Hepatic stellate cell (primary cell): ENCODE measurements at places on chromosomes 2 and 18.

- no peak for DNase-seq
Measured at GRCh38 chr2:203492965-203493364, 42.1 kb downstream of the RAPH1 start.

DNA sequence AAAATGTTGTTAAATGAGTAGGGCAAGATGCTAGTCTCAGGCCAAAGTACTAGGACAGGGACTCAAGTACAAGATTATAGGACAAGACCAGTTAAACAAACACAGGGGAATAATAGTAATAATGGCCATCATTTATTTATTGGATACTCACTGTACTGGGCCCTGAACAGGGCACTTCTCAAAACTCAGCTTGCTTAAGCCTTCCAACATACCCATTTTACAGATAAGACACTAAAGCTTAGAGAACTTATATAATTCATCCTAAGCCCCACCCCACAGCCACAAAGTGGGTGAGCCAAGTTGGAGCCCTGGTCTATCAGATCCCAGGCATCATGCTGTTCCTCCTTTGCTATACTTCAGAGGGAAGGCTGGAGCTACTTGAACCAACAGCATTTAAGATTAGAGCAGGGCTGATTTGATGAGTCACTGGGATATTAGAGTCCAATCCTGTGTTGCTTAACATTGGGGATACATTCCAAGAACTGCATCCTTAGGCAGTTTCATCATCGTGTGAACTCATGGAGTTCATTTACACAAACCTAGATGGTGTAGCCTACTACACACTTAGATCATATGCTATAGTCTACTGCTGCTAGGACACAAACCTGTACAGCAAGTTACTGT, 153.6 kb downstream of the MTCL1 start:
- peak; percentile 88 for DNase-seq

DNA sequence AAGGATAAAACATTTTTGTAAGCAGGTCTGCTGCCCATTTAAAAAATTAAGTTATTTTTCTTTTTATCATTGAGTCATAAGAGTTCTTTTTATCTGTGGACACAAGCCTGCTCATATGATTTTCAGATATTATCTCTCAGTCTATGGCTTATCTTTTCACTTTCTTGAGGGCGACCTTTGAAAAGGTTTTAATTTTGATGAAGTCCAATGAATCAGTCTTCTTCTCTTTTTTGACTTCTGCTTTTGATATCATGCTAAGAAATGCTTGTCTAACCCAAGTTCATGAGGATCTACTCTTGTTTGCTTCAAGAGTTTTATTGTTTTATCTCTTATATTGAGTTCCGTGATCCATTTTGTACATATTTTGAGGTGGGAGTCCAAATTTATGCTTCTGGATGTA, 36.5 kb downstream of the PSMD14 start:
- no peak for DNase-seq

DNA sequence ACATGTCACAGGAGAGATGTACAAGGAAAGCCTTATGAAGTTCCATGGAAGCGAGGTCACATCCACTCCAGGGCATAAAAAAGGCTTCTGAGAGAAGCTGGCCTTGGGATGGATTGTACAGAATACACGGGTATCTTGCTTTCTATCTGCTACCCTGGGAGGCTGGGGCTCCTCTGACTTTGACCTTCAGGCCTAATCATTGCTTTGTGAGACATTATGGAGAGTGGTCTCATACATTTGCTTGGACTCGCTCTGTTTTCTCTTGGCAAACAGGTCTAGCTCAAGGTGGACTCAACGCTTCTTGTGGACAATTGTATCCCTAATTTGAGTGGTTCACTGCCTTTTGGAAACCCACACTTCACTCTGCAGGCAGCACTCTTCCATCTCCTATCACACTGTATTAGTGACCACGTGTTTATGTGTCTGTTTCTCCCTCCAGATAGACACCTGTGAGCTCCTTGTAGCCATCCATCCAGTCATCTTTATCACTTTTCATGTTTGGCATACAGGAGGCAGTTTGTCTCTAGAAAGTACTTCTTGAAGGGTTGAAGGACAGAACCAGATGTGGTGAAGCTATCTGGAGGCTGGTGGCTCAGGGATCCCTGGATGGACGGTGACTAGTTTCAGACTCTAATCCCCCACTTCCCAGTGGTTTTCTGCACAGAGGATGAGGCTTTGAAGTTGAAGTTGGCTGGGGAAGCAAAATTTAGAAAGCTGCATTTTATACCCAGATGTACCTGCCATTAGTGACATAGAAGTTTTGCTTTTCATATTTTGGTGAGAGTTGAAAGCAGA, 267.8 kb downstream of the CYRIA start:
- DNase-seq: no peak

- no peak for DNase-seq
Measured at GRCh38 chr2:216094701-216095100, 13.0 kb downstream of the TMEM169 start.

GRCh38 chr18:79438898-79439627, 43.3 kb downstream of the NFATC1 start:
- DNase-seq: no peak

- no peak for DNase-seq
Measured at GRCh38 chr2:179069685-179070084, 19.7 kb upstream of the CCDC141 start.

- DNase-seq: peak; percentile 47
Measured at GRCh38 chr2:48589170-48589767, 28.4 kb upstream of the GTF2A1L start.

DNA sequence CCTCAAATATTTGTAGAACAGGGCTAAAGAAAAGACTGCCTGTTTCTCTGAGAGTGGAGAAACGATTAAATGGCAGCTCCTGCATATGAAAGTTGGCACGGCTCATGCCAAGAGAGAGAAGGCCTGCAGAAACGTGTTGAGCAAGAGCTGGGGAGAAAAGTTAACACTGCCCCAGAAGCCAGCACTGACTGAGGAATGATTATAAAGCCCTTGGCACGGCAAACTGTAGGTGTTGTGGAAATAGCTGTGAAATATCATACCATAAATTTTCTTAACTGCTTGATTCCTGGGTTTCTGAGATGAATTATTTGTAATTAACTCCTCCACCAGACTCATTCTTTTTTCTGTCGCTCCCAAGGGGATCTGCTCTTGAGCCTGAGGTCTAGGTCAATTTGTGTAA, 4.3 kb downstream of the FRZB start:
- no peak for DNase-seq

DNA sequence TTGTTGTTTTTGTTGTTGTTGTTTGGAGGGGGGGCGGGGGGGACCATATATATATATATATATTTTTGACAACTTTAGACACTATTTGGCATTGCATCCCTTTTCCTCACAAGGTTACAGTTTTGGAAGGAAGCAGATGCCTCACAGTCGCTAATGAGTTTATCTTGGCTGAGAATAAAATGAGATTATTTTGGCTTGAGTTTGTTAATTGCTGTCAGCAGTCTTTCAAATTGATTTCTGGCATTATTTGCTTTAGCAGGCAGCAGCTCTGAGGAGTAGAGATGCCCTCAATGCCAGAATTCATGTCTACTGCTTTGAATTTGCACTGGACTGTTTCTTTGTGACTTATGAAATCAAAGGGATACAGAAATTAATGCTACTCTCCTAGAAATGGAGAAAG, 595.2 kb upstream of the HNMT start:
- no peak for DNase-seq

- peak; percentile 42 for DNase-seq
Measured at GRCh38 chr2:8872821-8873432, 35.5 kb upstream of the KIDINS220 start.

DNA sequence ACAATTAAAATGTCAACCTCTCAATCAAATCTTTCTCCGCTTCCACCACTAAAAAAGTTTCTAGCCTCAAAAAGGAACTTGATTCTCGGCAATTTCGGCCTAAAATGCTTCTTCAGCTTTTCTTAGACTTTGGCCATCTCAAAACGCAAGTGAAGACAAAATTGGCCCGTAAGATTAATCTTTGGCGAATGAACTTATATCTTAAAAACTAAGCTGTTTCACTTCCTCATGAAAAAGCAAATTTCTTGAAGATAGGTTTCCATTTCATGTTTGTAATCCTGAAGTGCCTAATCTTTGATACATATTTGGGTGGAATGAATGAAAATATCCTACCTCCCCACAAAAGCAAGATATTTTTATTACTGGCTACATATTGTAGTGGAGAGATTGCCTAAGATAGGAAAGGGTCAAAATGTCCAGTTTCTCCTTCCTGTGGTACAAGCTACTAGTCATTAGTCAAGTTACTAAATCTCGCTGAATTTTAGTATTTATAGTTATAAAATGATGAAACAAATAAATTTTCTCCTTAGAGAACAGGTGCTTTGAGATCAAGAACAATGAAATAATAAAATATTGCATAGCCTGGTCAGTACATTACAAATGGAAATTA, 85.4 kb upstream of the ZEB2 start:
- no peak for DNase-seq

DNA sequence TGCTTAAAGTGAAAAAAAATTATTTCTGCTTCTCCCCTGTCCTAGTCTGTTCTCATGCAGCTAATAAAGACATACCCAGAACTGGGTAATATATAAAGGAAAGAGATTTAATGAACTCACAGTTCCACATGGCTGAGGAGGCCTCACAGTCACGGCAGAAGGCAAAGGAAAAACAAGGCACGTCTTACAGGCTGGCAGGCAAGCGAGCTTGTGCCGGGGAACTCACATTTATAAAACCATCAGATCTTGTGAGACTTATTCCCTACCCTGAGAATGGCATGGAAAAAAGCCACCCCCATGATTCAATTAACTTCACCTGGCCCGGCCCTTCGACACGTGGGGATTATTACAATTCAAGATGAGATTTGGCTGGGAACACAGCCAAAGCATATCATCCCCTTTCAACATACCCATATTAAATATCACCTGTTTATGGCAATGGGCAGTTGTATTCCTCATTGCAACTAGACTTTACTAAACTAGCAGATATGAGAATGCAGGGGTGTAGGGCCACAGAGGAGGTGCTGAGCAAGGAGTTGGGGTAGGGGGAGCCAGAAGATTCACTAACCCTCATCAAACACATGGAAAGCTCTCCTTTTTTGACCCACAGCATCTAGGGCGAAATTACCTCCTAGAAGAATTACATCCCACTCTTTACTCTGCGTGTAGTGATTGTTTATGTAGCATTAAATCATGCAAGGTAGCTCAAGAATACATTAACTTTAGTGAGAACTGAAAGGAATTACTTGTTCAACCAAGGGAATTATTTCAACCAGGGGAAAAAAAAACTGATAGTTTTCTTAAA, 183.3 kb upstream of the DOK6 start:
- no peak for DNase-seq

GRCh38 chr18:54157646-54158385, 66.7 kb downstream of the MBD2 start:
- DNase-seq: no peak

DNA sequence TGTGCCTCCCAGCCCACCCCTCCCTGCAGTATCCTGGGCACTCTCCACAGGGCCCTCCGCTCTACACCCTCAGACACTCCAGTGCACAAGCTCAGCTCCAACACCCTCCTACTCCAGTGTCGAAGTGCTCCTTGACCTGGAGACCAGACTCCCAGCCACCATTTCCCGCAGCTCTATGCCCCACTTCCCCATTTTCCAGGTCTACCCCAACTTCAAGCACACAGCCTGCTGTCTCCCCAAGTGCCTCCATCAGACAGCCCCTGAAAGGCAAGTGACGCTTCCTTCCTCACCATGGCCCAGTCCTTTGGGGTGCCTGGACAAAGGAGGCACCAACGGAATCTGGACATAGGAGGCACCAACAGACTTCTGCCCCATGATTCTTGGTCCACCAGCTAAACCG, 7.2 kb downstream of the PASK start:
- DNase-seq: no peak

GRCh38 chr2:168852481-168852880, 37.7 kb downstream of the SPC25 start:
- DNase-seq: no peak

GRCh38 chr2:24825883-24826772, 32.9 kb downstream of the CENPO start:
- DNase-seq: no peak

- no peak for DNase-seq
Measured at GRCh38 chr2:38407111-38407682, 30.1 kb upstream of the ATL2 start.

- DNase-seq: no peak
Measured at GRCh38 chr18:72161691-72162090, 382.5 kb downstream of the CBLN2 start.

DNA sequence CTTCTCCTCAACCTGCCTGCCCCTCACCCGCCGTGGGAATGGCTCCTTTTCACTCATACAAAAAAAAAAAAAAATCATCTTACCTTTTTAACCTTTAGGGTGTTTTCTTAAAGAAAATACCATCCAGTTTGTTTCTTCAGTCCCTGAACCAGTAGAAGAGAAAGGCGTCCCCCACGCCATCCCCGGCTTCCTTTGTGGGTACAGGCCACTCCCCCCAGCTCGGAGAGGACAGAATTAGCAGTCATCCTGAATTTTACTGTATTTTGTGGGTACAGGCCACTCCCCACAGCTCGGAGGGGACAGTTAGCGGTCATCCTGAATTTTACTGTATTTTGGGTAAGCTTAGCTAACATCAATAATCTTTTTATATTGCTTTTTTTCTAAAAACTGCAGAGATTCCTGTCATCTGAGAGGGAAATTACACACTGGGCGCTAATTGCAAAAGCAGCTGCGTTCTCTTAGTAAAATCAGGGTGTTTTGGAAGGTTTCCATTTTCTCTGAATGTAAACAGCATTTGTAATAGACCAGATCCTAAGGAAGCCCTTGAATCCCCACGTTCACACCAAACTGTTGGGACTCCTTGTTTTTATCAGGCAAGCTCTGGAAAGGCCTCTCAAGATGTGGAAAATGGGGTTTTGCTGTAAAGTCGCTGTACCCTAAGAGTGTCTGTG, 72.5 kb downstream of the NFATC1 start:
- no peak for DNase-seq

GRCh38 chr18:55179835-55180234, 220.6 kb upstream of the CCDC68 start:
- DNase-seq: no peak

DNA sequence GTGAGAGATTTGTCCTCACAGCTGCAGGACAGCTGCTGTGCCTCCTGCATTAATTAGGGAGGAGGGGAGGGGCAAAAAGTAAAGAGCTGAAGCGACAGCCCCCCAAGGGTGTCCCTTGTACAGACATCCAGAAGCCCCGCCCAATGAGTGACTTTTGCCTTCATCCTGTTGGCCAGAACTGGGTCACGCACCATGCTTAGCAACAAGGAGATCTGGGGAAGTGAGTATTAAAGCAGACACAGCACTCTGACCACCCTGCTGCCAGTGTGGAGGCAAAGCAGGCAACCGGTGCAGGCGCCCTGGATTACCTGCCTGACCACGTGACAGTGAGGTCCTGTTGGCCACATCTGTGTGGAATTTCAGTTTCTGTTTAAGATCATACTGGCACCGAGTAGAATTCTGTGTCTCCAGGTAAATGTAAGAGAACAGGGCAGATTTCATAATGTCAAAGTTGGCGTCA, 21.5 kb upstream of the BIN1 start:
- DNase-seq: no peak

DNA sequence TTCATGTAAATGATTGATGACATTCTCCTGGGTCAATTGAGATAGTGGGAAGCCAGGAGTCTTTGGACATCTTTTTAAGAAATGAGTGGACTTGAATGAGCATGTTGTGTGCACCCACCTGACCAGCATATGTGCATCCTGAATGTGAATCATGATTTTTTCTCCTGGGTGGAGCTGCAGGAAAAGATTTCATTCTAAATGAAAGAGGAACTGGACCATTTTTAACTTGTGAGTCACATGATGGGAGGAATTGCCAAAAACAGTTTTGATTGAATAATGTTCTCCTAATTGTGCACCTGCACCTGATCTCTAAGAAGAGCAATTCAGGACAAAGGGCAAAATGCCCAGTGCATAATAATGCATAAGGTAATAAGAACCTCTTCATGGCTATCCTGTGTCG, 32.3 kb downstream of the COPS8 start:
- no peak for DNase-seq
